ENCODE measurements at places on chromosomes 4 and X.
A peak's percentile ranks its signal among the peaks of the same experiment; 100 is the strongest.

- no peak for DNase-seq
These were observed 6.0 kb downstream of the RASL11B start for GRCh38 chr4:52868133-52868532.

- DNase-seq = no peak
These were observed 981.9 kb upstream of the TENM3 start for GRCh38 chr4:181261279-181261678.

DNA sequence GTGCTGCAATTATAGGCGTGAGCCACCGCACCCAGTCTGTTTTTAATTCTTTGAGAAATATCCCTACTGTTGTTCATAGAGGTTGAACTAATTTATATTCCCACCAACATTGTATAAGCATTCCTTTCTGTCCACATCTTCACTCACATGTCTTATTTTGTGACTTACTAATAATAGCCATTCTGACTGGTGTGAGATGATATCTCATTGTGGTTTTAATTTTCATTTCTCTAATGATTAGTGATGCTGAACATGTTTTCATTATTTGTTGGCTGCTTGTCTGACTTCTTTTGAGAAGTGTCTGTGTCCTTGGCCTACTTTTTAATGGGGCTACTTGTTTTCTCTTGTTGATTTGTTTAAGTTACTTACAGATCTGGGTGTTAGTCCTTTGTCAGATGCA, 310.9 kb upstream of the MAOA start:
- DNase-seq = no peak

- no peak for DNase-seq
These were observed 199.3 kb downstream of the GC start for GRCh38 chr4:71584585-71584984.

DNA sequence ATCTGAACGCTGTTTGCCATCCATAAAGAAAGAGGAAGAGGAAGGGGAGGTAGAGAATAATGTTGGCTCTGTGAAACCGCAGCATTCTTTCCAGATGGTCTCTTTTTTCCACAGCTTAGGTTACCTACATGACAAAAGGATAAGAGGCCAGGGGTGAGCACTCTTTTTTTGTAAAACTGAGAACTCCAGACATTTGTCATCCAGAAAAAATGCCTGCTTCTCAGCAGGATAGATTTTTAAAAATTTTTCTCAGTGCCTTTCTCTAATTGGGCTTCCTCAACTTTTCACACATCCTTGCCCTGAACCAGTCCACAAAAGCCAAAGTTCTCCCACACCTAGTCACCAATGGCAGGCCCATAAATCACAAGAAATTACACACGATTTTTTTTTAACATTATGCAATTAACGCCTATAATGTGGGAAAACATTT, 158.1 kb upstream of the TENM3 start:
- DNase-seq = no peak

DNA sequence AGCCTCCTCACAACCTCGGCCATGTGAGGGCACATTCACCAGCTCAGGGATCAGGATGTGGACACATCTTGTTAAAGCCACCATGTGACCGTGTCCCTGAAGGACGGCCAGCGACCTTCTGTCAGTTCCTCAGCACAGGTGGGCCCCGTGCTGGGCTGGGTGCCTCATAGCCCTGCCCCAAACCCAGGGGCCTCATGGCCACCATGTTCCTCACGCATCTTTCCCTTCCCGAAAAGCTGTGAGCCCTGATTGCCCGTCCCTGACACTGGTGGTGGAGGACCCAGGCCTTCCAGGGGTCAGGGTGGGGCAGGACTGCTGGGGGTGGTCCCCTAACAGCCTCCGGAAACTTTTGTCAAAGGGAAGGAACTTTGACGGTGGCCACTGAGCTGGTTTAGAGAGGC, 60.1 kb upstream of the ADRA2C start:
- DNase-seq = no peak

GRCh38 chrX:101655534-101655933, 4.1 kb downstream of the ARMCX2 start:
- no peak for DNase-seq

DNA sequence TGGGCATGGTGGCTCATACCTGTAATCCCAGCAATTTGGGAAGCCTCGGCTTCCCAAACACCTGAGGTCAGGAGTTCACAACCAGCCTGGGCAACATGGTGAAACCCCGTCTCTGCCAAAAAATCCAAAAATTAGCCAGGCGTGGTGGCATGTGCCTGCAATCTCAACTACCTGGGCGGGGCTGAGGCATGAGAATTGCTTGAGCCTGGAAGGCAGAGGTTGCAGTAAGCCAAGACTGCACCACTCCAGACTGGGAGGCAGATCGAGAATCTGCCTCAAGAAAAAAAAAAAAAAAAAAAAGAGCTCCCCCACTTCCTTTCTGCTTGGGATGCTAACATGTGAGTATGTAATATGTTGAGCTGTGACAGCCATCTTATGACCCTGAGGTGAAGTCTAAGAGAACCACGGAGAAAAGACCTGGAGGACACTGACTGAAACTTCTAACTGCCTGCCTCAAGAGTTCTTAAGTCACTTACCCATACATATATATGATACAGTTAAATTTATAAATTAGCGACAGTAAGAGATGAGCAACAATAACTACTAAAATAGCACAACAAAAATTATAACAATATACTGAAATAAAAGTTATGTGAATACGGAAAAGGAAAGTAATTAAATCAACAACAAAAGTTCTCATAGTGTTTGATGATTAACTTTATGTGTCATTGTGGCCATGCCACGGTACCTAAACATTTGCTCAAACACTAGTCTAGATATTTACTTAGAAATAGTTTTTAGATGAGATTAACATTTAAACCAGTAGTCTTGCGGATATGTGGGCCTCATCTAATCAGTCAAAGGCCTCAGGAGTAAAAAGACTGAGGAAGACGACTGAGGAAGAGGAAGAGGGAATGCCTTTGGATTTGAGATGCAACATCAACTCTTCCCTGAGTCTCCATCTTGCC, 178.3 kb downstream of the OPHN1 start:
- DNase-seq = no peak

GRCh38 chr4:117334451-117335188, 249.2 kb upstream of the TRAM1L1 start:
- no peak for DNase-seq

GRCh38 chr4:36341936-36342335, 60.5 kb downstream of the DTHD1 start:
- no peak for DNase-seq

GRCh38 chr4:151048913-151049312, 33.8 kb upstream of the LRBA start:
- DNase-seq = no peak

GRCh38 chr4:3082925-3083515, 8.5 kb downstream of the HTT start:
- DNase-seq = no peak

- peak; percentile 12 for DNase-seq
These were observed 800 bp downstream of the KDM5C start for GRCh38 chrX:53223955-53224859.

DNA sequence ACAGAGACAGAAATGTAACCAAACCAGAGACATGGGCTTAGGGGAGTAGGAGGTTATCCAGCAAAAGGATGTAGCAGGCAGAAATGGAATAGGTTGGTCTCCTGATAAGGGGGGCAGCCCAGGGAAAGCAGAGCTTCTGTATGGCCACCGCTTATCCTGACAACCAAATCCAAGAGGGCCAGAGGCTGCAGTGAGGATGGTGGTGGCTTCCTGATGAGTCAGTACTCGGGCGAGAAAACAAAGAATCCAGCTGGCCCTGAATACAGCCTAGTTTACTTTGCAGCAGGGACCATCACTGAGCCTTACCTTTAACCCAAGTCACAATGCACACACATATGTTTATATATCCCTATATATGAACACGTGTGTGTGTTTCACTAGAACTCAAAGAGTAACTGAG, 129.7 kb upstream of the FTHL17 start:
- no peak for DNase-seq

DNA sequence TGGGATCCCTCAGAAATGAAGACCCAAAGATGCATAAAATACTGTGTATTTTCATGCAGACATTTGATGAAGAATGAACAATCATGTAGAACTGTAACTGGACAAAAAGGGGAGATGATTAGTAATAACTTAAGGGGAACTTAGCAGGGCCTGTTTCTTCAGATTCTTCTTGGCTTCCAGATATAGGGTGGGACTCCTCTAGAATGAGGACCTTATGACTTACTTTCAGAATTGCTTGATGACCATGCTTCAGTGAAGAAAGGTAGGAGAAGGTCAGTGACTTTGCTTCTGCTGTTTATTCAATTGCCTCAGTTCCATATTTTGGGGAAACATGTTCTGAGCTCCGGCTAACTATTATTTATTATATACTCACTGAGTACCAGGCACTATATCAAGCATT, 580.8 kb downstream of the CENPC start:
- DNase-seq = no peak

- no peak for DNase-seq
These were observed 116.2 kb downstream of the SLC2A9 start for GRCh38 chr4:9904976-9905587.

DNA sequence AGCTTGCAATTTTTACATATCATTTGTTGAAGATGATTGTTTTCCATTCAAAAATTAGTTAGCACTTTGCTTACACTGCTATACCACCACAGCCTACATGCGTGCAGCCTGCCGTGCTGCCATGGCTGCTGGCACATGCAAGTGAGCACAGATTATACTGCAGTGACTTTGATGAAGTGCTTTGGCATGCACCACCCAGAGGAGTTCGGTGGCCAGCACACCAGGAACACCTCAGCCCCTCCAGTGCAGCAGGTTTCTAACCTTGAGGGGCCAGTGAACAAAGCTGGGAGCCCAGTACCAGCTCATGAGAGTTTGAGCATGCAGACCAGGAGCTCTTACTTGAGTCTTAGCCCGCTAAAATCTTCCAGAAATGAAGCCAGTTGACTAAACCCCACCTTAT, 431.5 kb downstream of the DACH2 start:
- DNase-seq = no peak

DNA sequence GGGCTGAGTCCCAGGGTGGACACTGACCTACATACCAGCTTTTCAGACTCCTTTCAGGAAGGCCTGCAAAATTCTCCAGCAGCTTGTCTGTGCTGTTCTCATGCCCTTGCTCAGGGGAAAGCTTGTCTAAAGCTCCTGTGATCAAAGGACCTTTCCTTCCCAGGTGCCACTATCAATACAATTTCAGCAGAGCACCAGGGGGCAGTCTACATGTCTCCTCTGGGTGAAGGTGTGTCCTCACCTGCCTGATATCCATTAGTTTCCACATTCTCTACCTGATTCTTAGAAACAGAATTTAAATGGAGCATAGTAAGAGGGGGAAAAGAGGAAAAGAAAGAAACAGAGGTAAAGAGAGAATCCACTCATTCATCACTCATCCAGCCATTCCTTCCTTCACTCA, 114.2 kb downstream of the PPARGC1A start:
- no peak for DNase-seq

GRCh38 chr4:87093443-87094123, 126.8 kb downstream of the KLHL8 start:
- DNase-seq = peak; percentile 32

GRCh38 chr4:51845711-51846110, 2.8 kb downstream of the DCUN1D4 start:
- DNase-seq = no peak

GRCh38 chr4:119697887-119698393, 69.3 kb upstream of the PDE5A start:
- DNase-seq = no peak

- DNase-seq = no peak
These were observed 1058.3 kb upstream of the SLIT2 start for GRCh38 chr4:19193274-19193981.

- no peak for DNase-seq
These were observed 43.4 kb upstream of the TMEM154 start for GRCh38 chr4:152723236-152723635.

DNA sequence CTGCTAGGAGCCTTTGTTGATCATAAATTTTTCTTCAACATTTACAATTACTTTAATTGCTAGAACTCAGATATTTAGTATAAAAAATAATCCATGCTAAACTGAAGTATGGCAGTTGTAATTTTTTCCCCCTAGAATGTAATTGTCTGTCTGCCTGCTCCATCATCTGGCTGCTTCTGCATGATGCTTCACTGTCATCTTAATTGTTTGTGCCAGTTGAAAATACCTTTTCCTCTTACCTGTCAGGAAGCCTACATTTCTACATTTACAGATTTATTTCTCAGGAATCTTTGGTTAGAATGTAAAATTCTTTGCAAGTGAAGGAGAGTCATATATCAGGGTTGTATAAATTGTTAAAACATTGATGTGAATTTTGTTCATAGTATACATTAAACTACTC, 348.6 kb downstream of the GRXCR1 start:
- DNase-seq = no peak

Data from activated T-cell treated with anti-CD3 and anti-CD28 coated beads, Interleukin-2, amount 50 U/mL, for 4 hours (primary cell).